Right kidney (tissue), 9 donors: ENCODE measurements at places on chromosomes 7 and 10.

DNA sequence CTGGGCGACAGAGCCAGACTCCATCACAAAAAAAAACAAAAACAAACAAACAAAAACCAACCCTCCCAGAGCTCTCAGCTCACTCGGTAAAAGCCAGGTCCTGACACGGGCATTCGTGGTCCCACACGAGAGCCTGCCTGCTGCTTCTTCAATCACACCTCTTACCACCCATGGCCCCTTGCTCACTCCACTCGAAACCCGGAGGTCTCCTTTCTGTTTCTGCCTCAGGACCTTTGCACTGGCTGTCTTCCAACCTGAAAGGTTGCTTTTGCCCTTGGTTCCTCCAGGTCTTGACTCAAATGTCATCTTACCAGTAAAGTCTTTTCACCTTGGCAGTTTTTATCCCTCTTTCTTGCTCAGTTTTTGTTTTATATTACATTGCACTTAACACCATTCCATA is 169.6 kb downstream of the EVX1 start:
- DNase-seq: no peak

GRCh38 chr10:31927884-31928548 is 615 bp downstream of the ARHGAP12 start:
- DNase-seq: peak; percentile 85

DNA sequence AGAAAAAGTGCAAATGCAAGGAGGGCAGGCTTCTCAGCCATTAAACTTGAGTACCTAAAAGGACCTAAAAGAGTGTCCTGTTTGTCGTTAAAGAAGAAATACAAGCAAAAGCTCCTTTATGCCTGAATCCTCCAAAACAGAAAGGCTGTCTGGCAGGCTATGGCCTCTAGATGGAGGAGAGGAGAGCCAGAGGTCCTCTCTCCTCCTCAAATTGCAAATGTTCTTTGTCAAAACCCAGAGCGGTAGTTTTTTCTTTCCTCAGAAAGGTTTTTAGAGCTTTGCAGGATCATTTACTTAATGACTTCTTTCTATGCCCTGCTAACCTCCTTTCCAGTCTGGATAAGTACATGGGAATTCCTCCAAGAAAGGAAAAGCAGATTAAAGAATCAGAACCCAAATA is 1.9 kb upstream of the SORCS1 start:
- peak; percentile 7 for DNase-seq

GRCh38 chr10:27482984-27483956 is 20.8 kb upstream of the RAB18 start:
- DNase-seq: no peak

DNA sequence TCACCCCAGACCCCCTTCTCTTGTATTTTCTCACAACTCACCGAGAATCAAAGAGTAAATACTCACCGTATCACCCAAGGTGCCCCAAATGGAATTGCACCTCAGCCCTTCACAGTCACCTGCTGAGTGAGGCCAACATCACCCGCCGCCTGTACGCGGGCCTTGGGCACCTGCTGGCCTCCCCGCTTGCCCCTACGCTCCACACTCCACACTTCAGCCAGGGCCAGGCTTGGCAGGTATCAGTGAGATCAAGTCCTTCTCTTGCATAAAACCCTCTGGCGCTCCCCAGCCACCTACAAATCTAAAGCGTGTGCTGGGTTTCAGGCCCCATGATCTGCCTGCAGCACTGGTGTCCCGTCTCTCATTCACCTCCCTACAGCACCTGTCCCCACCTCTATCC is 300.6 kb downstream of the GFRA1 start:
- DNase-seq: no peak

DNA sequence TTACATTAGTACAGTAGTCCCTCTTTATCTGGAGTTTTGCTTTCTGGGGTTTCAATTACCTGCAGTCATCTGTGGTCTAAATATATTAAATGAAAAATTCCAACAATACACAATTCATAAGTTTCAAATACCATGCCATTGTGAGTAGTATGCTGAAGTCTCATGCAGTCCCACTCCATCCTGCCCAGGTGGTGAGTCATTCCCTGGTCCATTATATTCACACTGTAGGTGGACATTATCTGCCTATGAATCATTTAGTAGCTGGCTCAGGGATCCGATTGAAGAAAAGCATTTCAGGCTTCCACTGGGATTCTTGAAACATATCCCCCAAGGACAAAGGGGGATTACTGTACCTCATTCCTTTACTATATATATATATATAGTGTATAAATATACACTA is 298.2 kb upstream of the GALNT17 start:
- DNase-seq: no peak

GRCh38 chr10:33332183-33333065 is 2.0 kb downstream of the NRP1 start:
- peak; percentile 54 for DNase-seq

DNA sequence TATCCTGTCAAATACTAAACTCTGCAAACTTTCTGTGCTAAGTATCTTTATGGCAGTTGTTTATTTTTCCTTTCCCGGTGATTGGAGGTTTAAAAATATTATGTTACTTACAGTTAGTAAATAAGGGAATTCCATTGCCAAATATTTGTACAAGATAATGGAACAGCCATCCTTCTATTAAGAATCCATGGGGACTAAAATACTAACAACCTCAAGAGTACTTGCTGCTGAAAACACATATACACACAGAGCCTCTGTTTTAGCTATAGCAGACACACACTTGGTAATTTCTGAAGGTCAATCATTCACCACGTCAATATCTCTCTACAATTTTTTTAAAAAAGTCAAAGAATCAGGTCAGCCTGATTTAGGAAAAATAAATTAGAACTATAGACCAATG is 32.4 kb downstream of the TSPAN12 start:
- DNase-seq: no peak

- no peak for DNase-seq
Measured at GRCh38 chr7:131188367-131189339, 139.0 kb upstream of the MKLN1 start.

DNA sequence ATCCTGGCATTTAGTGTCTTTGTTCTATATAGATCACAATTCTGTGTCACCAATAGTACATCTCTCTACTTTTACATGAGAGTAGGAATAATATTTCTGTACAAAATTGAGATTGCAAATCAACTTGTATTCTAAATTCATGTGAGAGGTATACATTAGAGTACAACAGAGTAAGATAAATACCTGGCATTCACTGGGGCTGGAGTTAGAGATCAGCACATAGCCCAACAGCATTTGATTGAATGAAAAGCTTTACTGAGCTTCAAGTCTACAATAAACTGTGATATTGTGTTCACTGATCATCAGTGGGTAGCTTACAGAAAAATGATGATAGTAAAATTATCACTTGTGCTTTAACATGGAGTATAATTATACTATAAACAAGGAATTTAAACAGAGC is 1114.7 kb downstream of the REEP3 start:
- DNase-seq: no peak

DNA sequence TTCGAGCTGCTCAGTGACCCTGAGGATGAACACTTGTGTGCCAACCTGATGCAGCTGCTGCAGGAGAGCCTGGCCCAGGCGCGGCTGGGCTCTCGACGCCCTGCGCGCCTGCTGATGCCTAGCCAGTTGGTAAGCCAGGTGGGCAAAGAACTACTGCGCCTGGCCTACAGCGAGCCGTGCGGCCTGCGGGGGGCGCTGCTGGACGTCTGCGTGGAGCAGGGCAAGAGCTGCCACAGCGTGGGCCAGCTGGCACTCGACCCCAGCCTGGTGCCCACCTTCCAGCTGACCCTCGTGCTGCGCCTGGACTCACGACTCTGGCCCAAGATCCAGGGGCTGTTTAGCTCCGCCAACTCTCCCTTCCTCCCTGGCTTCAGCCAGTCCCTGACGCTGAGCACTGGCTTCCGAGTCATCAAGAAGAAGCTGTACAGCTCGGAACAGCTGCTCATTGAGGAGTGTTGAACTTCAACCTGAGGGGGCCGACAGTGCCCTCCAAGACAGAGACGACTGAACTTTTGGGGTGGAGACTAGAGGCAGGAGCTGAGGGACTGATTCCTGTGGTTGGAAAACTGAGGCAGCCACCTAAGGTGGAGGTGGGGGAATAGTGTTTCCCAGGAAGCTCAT is 1.1 kb downstream of the DDIT4 start:
- DNase-seq: no peak

GRCh38 chr7:16675277-16675676 is 29.3 kb downstream of the BZW2 start:
- DNase-seq: no peak

GRCh38 chr10:34555653-34556052 is 259.4 kb downstream of the PARD3 start:
- no peak for DNase-seq

- no peak for DNase-seq
Measured at GRCh38 chr7:932651-932975, 21.9 kb downstream of the ADAP1 start.

GRCh38 chr7:143953421-143953820 is 1.2 kb upstream of the OR2F1 start:
- no peak for DNase-seq

DNA sequence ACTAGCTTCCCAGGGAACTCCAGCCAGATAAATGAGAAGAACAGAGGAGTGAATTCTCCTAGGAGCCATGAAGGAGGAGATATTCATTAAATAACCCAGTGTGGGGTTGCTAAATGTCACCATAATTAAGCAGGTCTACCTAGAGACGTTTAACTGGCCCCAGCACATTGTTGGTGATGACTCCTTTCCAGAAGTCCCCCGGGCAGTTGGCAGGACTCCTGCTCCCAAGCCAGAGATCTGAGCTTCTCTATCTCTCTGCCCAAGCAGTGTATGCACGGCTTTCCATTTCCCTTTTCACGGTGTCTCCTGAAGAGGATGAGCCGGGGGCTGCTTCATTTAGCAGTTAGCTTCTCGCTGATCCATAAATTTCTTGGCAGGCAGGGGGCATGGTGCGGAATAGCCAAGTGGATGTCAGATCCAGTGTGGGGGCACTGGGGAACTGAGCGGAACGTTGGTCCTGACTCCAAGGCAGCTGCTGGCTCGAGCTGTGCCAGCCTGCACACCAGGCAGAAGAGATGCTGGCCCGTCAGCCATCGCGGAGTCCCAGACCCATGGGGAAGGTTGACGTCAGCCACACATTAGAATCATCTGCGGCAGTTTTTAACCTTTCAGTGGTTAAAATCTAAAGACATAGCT is 142.0 kb upstream of the NPY start:
- no peak for DNase-seq

- DNase-seq: no peak
Measured at GRCh38 chr10:43170491-43170890, 32.2 kb downstream of the CSGALNACT2 start.

- no peak for DNase-seq
Measured at GRCh38 chr10:12636571-12636970, 287.2 kb downstream of the CAMK1D start.
